ENCODE measurements at places on chromosomes 12 and 14. TPM values are rescaled to one million over a fixed set of nuclear protein-coding genes. Genes with fewer than 3 reads are reported as not detected.

GRCh38 chr14:103839579-103839978, 7.8 kb downstream of the PPP1R13B start:
- no peak for DNase-seq

GRCh38 chr12:111085096-111085495, 164.7 kb upstream of the MYL2 start:
- no peak for DNase-seq

- no peak for DNase-seq
Observed at GRCh38 chr14:105379946-105380345, 18.4 kb upstream of the TEX22 start.

DNA sequence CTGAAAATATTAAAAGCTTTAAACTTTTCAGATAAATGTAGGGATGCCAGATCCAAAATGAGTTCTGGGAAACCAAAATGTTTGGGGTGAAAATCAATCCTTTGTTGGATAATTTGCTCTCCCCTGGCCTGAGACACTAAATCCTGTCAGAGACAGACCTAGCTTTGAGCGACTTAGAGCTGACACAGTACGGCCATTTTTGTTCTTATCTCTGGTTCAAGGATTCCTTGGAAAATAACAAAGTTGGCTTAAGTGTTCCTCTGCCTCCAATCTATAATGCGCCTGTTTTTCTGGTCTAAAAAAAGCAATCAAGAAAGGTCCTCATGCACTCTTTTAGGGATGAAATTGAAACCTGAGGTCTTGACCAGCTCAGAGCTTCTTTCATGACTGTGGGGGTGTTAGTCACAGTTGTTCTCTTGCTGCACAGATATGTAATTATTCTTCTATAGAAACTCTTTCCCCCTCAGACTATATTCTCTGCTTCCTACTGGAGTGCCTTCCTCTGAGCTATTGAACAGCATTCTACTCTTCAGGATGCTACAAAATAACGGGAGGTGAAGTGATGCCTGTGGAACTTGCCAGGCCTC, 52.3 kb upstream of the EGLN3 start:
- no peak for DNase-seq

DNA sequence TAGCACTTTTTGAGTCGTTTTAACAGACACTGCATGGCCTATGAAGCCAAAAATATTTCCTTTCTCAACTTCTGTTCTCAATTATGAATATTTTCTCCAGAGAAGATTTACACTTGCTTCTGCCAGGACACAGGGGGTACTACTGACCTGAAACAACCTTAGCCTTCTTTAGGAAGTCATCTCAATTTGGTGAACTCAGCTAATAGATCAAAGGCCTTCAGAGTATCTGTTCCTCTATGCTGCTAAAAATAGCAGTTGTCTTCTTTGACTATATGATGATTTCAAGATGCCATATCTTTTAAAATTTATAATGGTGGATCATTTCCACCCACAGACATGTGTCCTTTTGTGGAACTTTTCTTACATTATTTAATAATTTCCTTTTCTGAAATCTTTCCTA, 14.0 kb upstream of the NDUFA12 start:
- DNase-seq: no peak

- no peak for DNase-seq
Observed at GRCh38 chr14:75906680-75907280, 75.0 kb downstream of the TGFB3 start.

DNA sequence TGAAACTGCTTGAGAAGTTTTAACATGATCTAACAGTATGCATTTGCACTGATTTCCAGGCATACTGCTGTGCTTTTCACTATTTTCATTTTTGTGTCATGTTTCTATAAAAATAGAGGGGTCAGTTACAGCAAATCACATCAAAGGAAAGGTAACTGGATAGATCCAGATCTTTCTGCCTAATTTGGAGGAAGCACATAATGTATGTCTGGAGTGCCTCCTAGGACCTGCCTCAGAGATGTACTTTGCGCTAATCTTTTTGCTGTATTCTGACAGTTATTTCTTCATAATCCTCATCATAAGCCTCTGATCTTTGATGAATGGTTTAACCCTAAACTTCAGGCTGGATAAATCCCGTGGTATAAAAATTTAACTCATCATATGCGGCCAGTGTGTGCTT, 111.2 kb upstream of the NPAS3 start:
- DNase-seq: no peak

DNA sequence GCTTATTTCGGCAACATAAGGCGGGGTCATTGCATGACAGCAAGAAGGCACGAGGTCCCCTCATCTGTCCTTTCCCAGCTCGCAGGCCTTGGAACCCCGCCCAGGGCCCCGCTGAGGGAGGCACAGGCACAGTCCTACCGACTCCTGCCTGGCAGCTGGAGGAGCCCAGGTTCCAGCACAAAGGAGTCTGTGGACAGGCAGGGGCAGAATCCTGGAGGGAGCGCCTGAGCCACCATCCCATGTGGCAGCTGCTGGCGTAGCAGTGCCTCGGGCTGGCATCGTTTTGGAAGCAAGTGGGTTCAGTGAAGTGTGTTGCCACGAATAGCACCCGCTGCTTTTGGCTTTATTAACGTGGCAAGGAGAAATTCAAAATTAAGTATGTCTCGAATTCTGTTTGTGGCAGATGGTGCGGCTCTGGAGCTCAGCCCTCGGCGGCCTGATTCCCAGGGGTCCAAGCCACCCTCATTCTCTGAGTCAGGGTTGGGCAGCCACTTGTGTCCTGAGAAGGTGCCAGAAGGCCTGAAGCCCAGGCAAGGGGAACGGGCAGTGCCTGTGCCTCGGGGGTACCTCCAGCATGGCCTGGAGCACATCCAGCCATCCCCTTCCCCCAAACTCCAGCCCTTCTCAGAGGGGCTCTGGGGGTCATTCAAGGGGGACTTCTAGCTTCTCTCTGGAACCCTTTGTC, 35.9 kb downstream of the SLC8B1 start:
- no peak for DNase-seq

Gene SLCO1C1
- not detected for total RNA-seq

Gene NID2
- total RNA-seq: 6.2 TPM

Gene INTS13
- 23.2 TPM for total RNA-seq

Gene C1S
- 11.0 TPM for total RNA-seq

Data from Caki2 (cell line).